Mesenteric fat pad (tissue), 1 donor: ENCODE measurements at places on chromosomes 4 and X.

GRCh38 chr4:81874661-81875515 lies 403.2 kb upstream of the RASGEF1B start:
- no peak for DNase-seq

DNA sequence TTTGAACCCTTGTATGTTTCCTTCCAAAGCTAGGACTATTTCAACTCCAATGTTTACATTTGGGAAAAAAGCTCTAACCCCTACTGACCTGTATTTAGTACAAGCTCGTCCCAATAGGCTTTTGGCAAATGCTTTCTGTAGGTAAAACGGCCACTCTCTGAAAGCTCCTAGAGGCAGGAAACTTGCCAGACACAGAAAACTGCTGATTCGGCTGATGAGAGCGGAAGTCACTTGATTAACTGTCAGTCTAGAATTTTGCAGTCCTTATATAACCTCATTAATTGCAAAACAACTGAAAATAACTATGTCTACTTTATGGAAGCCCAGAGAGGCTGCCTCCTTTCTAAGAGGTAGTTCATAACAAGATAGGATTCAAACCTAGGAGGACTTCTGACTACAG lies 108.1 kb downstream of the TSPAN7 start:
- no peak for DNase-seq

- DNase-seq: no peak
Measured at GRCh38 chr4:1380368-1381151, 25.7 kb downstream of the NKX1-1 start.

GRCh38 chrX:2691543-2692220 lies 587 bp downstream of the CD99 start:
- DNase-seq: no peak

DNA sequence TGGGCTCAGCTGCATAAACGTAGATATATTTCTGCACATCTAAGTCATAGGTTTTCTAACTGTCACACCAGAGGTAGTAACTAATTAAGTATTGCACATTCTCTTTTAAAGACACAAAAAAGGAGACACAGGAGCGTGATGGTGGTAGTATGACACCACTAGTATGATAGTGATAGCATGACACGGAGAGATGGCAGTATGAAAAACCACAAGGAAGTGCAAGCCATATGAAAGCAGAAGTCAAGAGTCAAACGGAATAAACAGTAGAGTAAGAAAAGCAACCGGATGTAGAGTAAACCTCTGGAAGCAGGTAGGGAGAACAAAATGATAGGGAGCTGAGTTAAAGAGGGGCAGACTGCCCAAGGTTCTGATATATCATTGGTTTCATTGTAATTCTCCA lies 382.2 kb upstream of the INTU start:
- no peak for DNase-seq
